Fibroblast of lung (primary cell): ENCODE measurements at places on chromosomes 5 and 9.

DNA sequence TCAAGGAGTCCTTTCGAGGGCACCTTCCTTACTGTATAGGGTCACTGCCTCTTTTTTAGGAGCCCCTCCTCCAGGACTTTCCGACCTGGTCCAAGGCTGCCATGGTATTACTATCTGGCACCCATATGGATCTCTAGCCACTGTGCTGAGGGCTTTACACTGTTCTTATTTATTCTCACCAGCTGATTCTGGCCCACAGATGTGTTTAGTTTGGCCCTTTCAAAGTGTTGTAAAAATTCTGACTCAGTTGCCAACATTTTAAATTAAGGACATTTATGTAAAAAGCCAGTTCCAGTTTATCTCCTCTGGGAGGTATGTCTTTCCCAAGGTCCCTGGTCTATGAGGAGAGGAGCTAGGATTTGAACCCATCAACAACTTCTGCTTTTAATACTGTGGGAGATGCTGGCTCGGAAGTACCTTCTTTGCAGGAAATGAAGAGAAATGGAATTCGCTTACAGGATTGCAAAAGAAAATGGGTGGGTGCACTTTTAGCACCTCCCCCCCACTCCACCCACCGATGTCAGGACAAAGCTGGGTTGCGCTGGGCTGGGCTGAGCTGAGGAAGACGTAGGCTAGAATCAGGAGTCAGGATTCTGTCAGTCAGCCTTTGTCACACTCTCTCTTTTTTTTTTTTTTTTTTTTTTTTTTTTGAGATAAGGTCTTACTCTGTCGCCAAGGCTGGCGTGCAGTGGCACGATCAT lies 7.8 kb downstream of the JADE2 start:
- no peak for DNase-seq

DNA sequence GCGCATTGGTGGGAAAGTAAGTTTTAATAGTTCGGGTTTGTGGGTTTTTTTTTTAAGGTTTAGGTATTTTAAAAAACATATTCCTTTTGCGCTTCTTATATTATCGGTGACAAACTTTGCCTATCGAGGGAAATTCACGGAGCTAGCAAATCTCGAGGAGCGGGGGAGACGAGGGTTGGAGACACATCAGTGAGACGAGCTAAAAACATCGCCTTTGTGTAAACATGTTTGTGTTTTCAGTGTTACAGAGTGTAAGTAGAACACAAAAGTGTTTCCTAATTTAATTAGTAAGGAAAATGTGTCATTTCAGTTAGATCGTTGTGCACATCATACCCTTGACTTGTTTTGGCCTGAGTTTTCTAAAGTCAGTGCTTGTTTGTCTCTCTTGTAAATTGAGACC lies 945 bp downstream of the BTF3 start:
- DNase-seq = no peak

GRCh38 chr9:117409321-117409720 lies 5.5 kb downstream of the ASTN2 start:
- DNase-seq = no peak

- peak; percentile 48 for DNase-seq
These were observed 76.1 kb upstream of the SAP30L start for GRCh38 chr5:154369682-154370081.

GRCh38 chr5:13780081-13780480 lies 164.4 kb downstream of the DNAH5 start:
- no peak for DNase-seq

GRCh38 chr5:89878140-89879132 lies 531.1 kb downstream of the CETN3 start:
- DNase-seq = peak; percentile 68

- peak; percentile 79 for DNase-seq
These were observed 467.3 kb downstream of the ENC1 start for GRCh38 chr5:74173241-74173640.

DNA sequence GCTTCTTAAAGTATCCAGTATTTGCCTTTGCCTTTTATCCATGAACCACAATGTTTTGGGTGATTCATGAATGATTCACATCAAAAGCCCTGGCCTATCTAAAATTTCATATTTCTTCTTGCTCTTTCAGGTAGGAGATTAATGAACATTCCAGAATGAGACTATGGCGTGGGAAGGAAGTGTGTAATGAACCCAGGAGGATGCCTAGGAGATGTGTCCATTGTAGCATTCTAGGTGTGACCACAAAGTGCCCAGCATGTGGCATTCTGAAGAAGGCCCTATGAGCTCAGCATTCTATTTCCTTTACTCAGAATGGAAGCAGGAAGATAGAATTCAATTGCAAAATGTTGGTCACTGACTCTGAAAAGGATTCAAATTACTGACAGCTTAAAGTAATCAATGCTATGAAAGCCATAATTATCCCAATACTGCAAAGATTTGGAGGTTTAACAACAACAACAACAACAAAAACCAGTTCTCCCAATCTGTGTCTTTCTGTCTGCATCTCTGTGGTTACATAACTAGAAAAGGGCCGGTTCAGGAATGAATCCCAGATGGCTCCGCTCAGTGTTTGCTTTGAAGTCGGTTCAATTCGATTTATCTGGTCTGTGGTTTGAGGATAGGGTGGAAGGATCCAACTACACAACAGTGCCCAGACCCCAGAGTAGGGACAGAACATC lies 126.7 kb downstream of the FOXD1 start:
- peak; percentile 100 for DNase-seq

- DNase-seq = no peak
These were observed 39.7 kb upstream of the SPRY4 start for GRCh38 chr5:142364251-142365145.

- no peak for DNase-seq
These were observed 160.8 kb downstream of the CEMIP2 start for GRCh38 chr9:71607461-71607881.

- peak; percentile 73 for DNase-seq
These were observed 31.4 kb upstream of the LPCAT1 start for GRCh38 chr5:1555011-1555807.

DNA sequence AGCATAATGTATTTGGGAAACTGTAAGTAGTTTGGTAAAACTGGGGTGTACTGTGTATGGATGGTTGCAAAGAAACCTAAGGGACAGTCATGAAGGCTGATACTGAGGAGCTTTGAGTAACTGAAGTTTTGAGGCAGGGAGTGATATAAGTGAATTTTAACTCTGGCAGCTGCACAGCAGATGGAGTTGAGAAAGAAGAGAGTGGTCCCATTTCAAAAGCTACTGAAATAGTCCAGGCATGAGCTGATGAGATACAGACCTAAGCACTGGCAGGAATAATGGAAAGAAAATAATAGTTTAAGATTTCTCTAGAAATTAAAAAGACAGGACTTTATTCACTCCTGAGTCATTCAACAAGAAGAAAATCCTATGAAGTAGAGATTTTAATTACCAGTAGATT lies 232.0 kb downstream of the CHSY3 start:
- DNase-seq = peak; percentile 19

GRCh38 chr9:93085676-93086075 lies 10.3 kb upstream of the CARD19 start:
- no peak for DNase-seq

DNA sequence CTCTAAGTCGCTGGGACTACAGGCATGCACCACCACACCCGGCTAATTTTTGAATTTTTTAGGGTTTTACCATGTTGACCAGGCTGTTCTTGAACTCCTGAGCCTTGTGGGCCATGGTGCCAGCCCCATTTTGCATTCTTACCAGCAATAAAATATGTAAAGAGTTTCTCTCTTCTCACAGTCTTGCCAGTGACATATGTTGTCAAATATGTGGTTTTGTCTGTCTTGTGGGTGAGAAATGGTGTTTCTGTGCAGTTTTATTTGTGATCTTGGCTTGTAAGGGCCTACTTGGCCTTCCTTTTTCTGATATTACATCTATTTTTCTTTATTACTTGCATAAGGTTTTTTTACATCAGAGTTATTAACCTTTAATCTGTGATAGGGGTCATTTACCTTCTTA lies 47.1 kb downstream of the SPIN1 start:
- DNase-seq = no peak

DNA sequence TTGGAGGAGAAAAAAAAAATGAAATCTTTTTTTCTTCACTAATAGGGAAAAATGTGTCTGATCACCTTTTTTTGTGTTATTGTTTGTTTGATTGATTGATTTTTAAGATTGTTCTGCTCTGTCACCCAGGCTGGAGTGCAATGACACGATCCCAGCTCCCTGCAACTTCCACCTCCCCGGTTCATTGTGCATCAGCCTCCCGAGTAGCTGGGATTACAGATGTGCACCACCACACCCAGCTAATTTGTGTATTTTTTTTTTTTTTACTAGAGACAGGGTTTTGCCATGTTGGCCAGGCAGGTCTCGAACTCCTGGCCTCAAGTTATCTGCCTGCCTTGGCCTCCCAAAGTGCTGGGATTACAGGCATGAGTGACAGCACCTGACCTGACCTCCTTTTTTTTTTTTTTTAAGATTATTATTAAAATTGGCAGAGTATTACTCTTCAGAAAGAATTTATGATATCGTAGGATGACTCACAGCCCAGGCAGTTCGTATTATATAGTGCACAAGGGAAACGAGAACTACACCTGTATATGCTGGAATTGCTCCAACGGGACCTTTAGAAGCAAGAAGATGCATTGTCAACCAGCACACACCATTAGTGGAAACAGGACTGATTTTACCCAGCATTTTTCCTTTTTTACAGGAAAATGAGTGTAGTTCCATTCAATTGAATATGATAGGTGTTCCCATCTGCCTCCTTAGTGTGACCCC lies 27.7 kb downstream of the FUBP3 start:
- DNase-seq = no peak

DNA sequence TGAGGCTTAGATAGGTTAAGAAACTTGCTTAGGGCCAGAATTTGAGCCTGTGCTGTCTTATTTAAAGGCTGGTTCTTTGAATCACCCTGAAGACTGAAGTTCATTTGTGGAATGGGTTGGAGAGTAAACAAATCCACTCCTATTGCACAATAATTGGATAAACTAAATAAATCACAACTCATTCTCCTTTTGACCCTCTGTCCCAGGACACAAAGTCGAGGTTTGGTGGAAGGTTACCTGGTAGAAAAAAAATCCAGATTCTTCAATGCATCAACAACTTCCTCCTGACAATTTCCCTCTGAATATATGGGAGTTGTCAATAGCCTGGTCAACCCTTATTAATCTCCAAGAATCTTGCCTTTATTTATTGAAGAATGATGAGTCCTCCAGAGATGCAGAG lies 28.9 kb downstream of the TBC1D2 start:
- no peak for DNase-seq

- no peak for DNase-seq
These were observed 208.6 kb downstream of the MPDZ start for GRCh38 chr9:13070612-13071595.

DNA sequence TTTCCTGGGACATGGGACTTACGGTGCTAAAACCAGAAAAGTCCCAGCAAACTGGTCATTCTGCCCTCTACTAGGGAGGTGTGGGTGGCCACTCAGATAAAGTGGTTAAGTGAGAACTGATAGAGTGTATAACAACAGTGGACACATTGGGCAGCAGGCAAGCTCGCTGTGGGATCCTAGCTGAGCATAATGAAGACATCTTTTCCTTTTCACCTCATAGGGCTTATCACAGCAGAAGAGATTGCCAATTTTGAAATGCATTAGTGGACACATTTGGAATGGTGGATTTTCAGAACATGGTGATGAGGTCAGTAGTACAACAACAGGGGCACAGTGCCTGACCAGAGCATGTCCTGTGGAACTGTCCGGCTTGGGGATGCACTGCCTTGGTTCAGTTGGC lies 477.1 kb upstream of the KIF2A start:
- no peak for DNase-seq
